Activated CD4-positive, alpha-beta T cell treated with anti-CD3 and anti-CD28 coated beads for 48 hours (primary cell): ENCODE measurements at places on chromosomes 7 and 10.

DNA sequence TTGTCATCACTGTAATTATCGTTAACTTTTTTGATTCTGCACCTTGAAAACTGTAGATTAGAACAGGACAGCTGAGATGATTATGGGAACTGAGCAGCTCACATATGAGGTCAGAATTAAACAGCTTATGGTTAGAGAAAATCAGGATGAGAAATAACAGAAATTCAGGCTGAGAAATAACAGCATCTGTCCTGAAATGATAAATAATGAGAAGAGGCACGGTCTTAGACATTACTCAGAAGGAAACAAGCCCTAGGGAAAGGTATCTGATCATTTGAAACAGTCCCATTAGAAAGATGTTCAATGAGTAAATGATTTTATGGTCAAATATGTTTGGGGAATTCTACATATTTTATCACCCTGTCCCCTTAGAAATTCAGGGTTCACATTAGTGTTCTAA, 65.6 kb upstream of the PCGF5 start:
- no peak for DNase-seq

DNA sequence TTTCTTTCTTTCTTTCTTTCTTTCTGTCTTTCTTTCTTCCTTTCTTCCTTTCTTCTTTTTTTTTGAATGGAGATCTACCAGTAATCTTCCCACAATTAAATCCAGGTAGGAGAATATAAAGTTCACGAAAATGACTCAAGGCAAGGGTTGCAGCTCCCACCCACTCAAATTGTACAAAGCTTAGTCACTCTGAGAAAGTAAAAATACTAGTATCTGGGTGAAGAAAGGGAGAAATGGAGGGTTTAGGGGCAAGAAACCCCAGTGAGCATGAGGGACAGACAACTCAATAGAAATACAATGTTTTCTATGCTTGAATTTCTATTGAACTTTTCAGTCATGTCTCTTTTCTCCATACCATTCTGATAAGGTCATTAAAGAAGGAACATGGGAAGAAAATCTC, 200.8 kb downstream of the GATA3 start:
- DNase-seq, result no peak

GRCh38 chr10:48598936-48599829, 5.7 kb downstream of the ARHGAP22 start:
- DNase-seq, result no peak

DNA sequence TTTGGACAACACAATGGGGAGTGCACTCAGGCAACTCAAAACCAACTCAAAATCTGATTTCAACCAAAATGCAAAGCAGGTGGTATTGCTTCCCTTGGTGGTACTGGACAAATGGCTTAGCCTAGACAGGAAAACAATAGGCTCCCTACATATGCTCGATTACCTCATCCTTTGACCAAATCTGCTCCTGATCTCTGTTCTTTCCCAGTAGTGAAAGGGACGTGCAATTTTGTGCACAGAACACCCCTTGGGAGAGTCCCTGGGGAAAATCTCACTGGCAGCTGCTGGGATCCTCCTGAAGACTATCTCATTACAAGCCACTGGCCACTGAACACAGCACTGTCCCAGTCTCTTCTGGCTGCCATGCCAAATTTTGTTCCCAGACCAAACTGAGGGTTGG, 149.2 kb upstream of the VSTM2A start:
- DNase-seq, result no peak

DNA sequence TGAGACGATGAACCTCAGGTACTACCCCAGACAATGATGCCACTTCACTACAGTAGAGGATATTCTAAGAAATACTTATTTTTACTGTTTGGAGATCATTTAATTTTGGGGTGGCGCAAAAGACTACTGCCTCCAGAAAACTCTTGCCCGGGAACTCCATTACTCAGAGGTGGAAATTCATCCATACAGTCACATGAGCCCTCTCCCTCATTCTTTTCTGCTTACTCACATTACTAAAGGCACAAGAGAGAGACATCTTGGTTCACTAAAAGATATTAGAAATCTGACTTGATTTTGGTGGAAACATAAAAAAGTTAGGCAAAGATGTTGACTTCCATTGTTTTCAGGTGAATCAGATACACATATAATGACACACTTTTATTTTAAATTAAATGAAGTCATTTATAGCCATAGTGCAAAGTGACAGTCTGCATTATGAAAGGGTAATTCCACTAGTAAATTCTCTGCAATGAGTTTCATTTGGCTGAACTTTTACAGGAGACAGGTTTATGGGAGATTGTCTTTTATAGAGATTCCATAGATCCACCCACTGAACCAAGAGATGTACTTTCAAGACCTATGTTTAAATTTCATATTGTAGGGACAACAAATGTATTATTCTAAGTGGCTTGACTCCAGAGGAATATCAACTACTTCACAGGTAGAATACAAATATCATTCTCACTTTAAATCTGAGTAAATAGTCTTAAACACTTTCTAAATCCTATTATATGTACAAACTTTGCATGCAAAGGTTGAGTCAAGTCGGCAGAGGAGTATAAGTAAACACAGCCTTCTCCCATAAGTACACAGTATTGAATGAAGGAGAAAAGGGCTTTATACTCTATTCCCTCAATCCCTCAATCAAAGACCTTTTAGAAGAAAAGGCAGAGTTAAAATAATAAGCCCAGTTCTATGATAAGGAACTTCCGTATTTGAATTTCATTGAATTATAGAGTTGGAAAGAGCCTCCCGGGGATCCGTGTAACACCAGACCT, 18.8 kb downstream of the NEBL start:
- DNase-seq, result no peak

GRCh38 chr7:84502239-84502638, 307.6 kb upstream of the SEMA3A start:
- no peak for DNase-seq

GRCh38 chr7:22630069-22630468, 96.9 kb upstream of the IL6 start:
- no peak for DNase-seq

DNA sequence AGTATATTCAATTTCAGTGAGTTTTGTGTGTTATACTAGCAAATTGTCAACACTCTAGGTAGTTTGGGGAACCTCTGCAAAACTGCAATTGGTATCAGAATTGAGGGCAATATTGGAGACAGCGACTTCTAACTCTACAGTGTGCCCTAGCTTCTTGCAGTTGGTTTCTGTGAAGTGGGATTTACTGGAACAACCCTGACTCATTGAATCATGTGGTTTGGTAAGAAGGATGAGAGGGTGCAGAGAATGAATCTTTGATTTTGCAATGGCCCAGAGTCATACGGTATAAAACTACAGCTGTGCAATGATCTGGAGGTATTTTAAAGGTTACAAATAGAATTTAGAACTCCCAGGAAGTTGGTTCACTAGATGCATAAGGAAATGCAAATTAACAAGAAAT, 129.1 kb upstream of the PPP1R3A start:
- DNase-seq, result no peak
